ENCODE measurements at places on chromosomes 5 and 9. TPM values are rescaled to one million over a fixed set of nuclear protein-coding genes. Genes with fewer than 3 reads are reported as not detected.

NAIP gene
- total RNA-seq: 70.3 TPM

CFAP90 gene
- not detected for total RNA-seq

PCDHGA9 gene
- 5.0 TPM for total RNA-seq

ACTBL2 gene
- not detected for total RNA-seq

BTNL9 gene
- 649 TPM for total RNA-seq

PCDHB14 gene
- 2.0 TPM for total RNA-seq

EFNA5 gene
- 13.0 TPM for total RNA-seq

FCN2 gene
- total RNA-seq: not detected

PRDM9 gene
- total RNA-seq: not detected

FBP2 gene
- not detected for total RNA-seq

STPG3 gene
- total RNA-seq: not detected

PCDH1 gene
- 59.6 TPM for total RNA-seq

OR1Q1 gene
- not detected for total RNA-seq

GPR151 gene
- not detected for total RNA-seq

PCDHB4 gene
- 3.2 TPM for total RNA-seq

LURAP1L gene
- 9.7 TPM for total RNA-seq

ST6GALNAC4 gene
- total RNA-seq: 78.5 TPM

KIF4B gene
- not detected for total RNA-seq

CARTPT gene
- total RNA-seq: not detected

NIPAL4 gene
- total RNA-seq: 1.2 TPM

GNA14 gene
- total RNA-seq: 3.0 TPM

HMMR gene
- total RNA-seq: 0.32 TPM

NR5A1 gene
- not detected for total RNA-seq

RLN1 gene
- total RNA-seq: not detected

FAM114A2 gene
- 13.2 TPM for total RNA-seq

MOB3B gene
- total RNA-seq: 11.5 TPM

OR13F1 gene
- not detected for total RNA-seq

WHRN gene
- total RNA-seq: 3.0 TPM

EXD3 gene
- 8.3 TPM for total RNA-seq

LCN1 gene
- not detected for total RNA-seq

CORO2A gene
- 0.56 TPM for total RNA-seq

PURA gene
- 31.8 TPM for total RNA-seq

NME5 gene
- not detected for total RNA-seq

HMCN2 gene
- 0.65 TPM for total RNA-seq

ADAMTS19 gene
- not detected for total RNA-seq

NTRK2 gene
- total RNA-seq: 16.1 TPM

PNPLA7 gene
- total RNA-seq: 14.0 TPM

PTGER4 gene
- total RNA-seq: 41.7 TPM

TRIM23 gene
- total RNA-seq: 17.1 TPM

MYOZ3 gene
- 1.7 TPM for total RNA-seq

PCDHA9 gene
- total RNA-seq: 0.44 TPM

CSF2 gene
- not detected for total RNA-seq

RNF183 gene
- total RNA-seq: 0.19 TPM

GLDC gene
- not detected for total RNA-seq

CCL27 gene
- not detected for total RNA-seq

NR2F1 gene
- 117 TPM for total RNA-seq

GARIN3 gene
- total RNA-seq: not detected

All from omental fat pad (tissue), 4 donors.